ENCODE measurements at places on chromosomes 16 and 17.

DNA sequence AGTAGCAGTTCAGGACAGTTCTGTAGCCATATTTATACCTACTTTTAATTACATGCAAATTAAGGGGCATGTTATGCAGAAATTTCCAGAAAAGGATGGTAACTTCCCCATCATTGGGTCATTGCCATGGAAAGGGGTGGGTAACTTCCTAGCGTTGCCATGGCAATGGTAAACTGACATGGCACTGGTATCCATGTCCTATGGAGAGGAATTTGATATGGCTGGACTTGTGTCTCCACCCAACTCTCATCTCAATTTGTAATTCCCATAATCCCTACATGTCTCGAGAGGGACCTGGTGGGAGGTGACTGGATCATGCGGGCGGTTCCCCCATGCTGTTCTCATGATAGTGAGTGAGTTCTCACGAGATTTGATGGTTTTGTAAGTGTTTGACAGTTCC lies 35.6 kb upstream of the CACNG4 start:
- no peak for DNase-seq

DNA sequence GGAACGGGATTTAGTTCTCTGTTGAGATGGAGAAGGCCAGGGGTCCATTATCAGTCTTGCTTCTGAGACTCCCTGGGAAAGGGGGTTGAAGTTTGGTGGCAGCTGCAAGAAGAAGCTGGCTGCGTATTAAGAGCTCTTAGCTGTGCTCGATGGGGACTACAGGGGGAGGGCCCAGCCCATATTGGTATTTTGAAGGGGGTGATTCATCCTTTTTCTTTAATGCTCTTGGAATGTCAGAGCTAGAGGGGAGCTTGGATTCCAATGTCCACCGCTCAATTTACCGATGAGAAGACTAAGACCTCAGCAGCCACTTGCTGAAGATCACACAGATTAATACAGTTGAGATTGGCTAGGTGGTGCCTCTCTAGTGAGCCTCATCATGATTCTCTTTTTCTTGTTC lies 5.0 kb downstream of the NOG start:
- no peak for DNase-seq

- DNase-seq = no peak
Measured at GRCh38 chr16:82935766-82936165, 309.0 kb downstream of the CDH13 start.

DNA sequence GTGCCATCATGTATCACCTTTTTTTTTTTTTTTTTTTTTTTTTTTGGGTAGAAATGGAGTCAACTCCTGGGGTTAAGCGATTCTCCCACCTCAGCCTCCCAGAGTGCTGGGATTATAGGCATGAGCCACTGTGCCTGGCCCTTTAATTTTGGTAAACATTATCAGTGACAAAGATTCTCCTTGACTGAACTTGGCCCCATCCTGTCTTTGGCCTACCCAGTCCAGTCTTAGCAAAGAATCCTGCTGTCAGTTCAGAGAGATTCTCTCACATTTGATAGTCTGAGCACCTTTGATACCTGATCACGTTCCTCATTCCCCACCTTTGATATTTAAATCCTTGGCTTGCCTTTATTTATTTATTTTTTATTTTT lies 11.5 kb downstream of the RAD51C start:
- DNase-seq = no peak

GRCh38 chr16:90031931-90032673 lies 12.8 kb upstream of the DBNDD1 start:
- no peak for DNase-seq

- no peak for DNase-seq
Measured at GRCh38 chr17:79991924-79992648, 43.6 kb downstream of the TBC1D16 start.

GRCh38 chr17:79463421-79464317 lies 147.2 kb downstream of the RBFOX3 start:
- no peak for DNase-seq

DNA sequence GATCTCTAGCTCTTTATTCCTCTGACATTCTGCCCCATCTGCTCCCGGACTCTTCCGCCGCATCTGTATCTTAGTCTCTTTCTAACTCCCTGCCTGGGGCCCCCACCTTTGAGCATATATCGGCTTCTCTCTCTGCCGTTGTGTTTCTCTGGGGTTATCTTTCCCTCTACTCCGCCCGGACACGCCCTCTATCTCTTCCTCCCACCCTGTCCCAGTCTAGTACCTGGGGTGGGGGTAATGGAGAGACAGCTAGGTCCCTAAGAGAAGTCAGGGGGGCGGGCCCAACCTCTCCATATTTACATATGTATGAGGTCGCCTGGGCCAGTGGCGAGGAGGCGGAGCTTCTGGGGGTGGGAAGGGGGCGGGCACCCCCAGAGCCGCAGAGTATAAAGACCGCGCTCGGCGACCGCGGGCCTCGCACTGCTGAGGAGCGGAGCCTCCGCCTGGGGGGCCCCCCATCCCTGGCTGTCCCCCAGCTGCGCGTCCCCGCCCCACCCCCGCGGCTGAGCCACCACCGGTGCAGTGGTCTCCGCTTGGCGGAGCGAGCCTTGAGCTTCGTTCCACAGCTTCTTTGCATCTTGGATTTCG lies at the start of gene ATP1B2:
Gene ATP1B2 (plus strand): TSS at position 418 of the 588 bp plus-strand sequence. CDS start 593 bp downstream, outside the sequence.
- peak; percentile 65 for DNase-seq

- DNase-seq = no peak
Measured at GRCh38 chr17:32222621-32223020, 43.0 kb upstream of the RHBDL3 start.

- DNase-seq = no peak
Measured at GRCh38 chr17:75288770-75289114, 491 bp downstream of the SLC25A19 start.

Measured in CD4-positive, alpha-beta T cell treated with Interleukin-15 for 4 hours (primary cell).